Calu3 (cell line): ENCODE measurements at places on chromosomes 12 and 14. TPM values are rescaled to one million over a fixed set of nuclear protein-coding genes. Genes with fewer than 3 reads are reported as not detected.

DNA sequence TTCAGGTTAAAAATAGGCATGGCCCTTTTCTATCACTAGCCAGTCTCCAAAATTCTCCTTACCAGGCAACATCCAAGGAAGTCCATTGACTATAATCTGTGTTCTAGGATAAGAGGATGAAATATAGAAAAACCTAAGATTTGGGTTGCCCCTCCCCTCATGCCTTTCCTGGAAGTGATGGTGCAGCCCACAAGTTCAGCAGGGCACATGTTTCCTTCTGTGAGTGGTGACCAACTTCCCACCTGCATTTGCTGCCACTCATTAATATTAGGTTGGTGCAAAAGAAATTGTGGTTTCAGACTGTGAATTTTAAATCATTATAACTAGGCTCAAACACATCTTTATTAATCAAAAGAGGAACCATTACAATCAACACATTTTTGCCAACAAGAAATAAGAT lies 250.5 kb upstream of the FKBP4 start:
- H3K27me3 ChIP-seq, result no peaks in the 10 kb centered on the region
- H3K27ac ChIP-seq, result no peak overlapping the region
- no peaks in the 10 kb centered on the region for H3K36me3 ChIP-seq
- H3K4me3 ChIP-seq, result no peak overlapping the region
- DNase-seq, result no peak

GRCh38 chr12:47350062-47350408 lies 270.3 kb upstream of the AMIGO2 start:
- H3K4me1 ChIP-seq, result peaks cover 8% of the 10 kb centered on the region
- DNase-seq, result no peak
- H3K27me3 ChIP-seq, result no peaks in the 10 kb centered on the region
- H3K4me3 ChIP-seq, result no peak overlapping the region

GRCh38 chr12:52461693-52462092 lies 9.7 kb upstream of the KRT6B start:
- no peaks in the 10 kb centered on the region for H3K36me3 ChIP-seq
- peaks cover 29% of the 10 kb centered on the region for H3K27me3 ChIP-seq
- no peak overlapping the region for H3K27ac ChIP-seq
- no peaks in the 10 kb centered on the region for H3K4me1 ChIP-seq
- no peak overlapping the region for H3K4me3 ChIP-seq
- no peak for DNase-seq

- no peak overlapping the region for H3K27ac ChIP-seq
- peaks cover 6% of the 10 kb centered on the region for H3K36me3 ChIP-seq
- no peaks in the 10 kb centered on the region for H3K4me1 ChIP-seq
- no peak for DNase-seq
- H3K4me3 ChIP-seq, result no peak overlapping the region
Measured at GRCh38 chr14:104230119-104230815, 91.9 kb downstream of the KIF26A start.

GRCh38 chr12:80299976-80300375 lies 144.1 kb upstream of the PTPRQ start:
- no peaks in the 10 kb centered on the region for H3K27me3 ChIP-seq
- no peak for DNase-seq
- no peak overlapping the region for H3K27ac ChIP-seq
- no peaks in the 10 kb centered on the region for H3K36me3 ChIP-seq
- H3K4me1 ChIP-seq, result no peaks in the 10 kb centered on the region

DNA sequence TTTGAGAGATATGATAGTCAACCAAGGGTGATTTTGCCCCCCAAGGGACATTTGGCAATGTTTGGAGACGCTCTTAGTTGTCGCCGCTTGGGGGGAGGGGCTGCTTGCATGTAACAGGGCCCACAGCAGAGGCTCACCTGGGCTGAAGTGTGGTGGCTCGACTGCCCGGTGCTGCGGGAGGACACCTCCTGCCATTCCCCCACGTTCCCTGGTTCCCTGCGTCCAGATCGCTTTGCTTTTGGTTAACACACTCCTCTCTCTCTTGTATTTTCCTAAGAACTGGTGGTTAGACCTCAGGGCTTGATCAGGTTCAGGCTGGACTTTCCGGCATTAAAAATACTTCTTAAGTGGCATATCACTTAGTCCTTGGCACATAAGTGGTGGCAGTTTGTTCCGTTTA lies 18.9 kb downstream of the PPP2R5C start:
- peak overlapping the region; percentile 76 for H3K4me3 ChIP-seq
- peaks cover 14% of the 10 kb centered on the region for H3K36me3 ChIP-seq
- peaks cover 24% of the 10 kb centered on the region for H3K27me3 ChIP-seq
- no peaks in the 10 kb centered on the region for H3K4me1 ChIP-seq
- no peak overlapping the region for H3K27ac ChIP-seq

GRCh38 chr14:50008974-50009373 lies 107.4 kb downstream of the VCPKMT start:
- DNase-seq, result peak; percentile 51
- peak overlapping the region; percentile 47 for H3K4me3 ChIP-seq
- H3K27ac ChIP-seq, result peak overlapping the region; percentile 93
- peaks cover 13% of the 10 kb centered on the region for H3K36me3 ChIP-seq

DNA sequence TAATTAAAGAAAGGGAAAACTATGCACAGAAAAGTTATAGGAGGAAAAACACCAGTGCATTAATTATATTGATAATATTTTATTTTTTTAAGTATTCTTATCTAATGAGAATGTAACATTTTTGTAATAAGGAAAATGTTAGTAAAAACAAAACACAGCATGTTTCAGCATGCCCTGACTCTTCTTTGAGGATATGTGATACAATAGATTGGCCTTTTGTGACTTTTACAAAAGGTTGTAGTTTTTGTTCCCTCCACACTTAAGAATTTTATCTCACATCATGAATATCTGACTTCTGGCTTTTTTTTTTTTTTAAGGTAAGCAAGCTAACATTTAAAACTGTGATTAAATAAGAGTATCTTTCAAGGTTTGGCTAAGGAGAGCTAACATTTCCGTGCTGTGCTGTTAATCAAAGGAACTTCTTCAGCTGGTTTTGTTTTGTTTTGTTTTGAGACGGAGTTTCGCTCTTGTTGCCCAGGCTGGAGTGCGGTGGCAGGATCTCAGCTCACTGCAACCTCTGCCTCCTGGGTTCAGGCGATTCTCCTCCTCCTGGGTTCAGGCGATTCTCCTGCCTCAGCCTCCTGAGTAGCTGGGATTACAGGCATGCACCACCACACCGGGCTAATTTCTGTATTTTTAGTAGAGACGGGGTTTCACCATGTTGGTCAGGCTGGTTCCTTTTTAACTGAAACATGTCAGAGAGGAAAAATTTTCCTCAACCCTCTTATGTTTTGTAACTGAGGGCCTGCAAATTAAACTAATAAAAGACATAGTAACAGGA lies 30.8 kb upstream of the RESF1 start:
- no peak for DNase-seq
- no peaks in the 10 kb centered on the region for H3K36me3 ChIP-seq
- no peak overlapping the region for H3K27ac ChIP-seq
- H3K27me3 ChIP-seq, result no peaks in the 10 kb centered on the region

- no peak for DNase-seq
- H3K27me3 ChIP-seq, result no peaks in the 10 kb centered on the region
- H3K27ac ChIP-seq, result peak overlapping the region; percentile 75
- peaks cover 96% of the 10 kb centered on the region for H3K36me3 ChIP-seq
Measured at GRCh38 chr12:110311903-110312302, 30.9 kb downstream of the ATP2A2 start.

The LMBR1L gene
- total RNA-seq, result 23.3 and 26.4 TPM in 2 replicates

GRCh38 chr12:8507596-8507995 lies 5.7 kb upstream of the CLEC4D start:
- peaks cover 49% of the 10 kb centered on the region for H3K27me3 ChIP-seq
- DNase-seq, result no peak
- H3K36me3 ChIP-seq, result no peaks in the 10 kb centered on the region
- no peak overlapping the region for H3K4me3 ChIP-seq
- no peaks in the 10 kb centered on the region for H3K4me1 ChIP-seq
- no peak overlapping the region for H3K27ac ChIP-seq

- H3K27me3 ChIP-seq, result no peaks in the 10 kb centered on the region
- H3K4me3 ChIP-seq, result no peak overlapping the region
- H3K27ac ChIP-seq, result no peak overlapping the region
- DNase-seq, result no peak
- H3K36me3 ChIP-seq, result no peaks in the 10 kb centered on the region
Measured at GRCh38 chr12:34396006-34396860, 373.9 kb downstream of the ALG10 start.

The SLC5A8 gene
- total RNA-seq, result 0.12 TPM in 1 of 2 replicates, not detected in the other

The IFNG-AS1 gene
- total RNA-seq, result not detected in 2 replicates

GRCh38 chr12:108302016-108302402 lies 37.1 kb downstream of the CMKLR1 start:
- peaks cover 18% of the 10 kb centered on the region for H3K36me3 ChIP-seq
- peaks cover 84% of the 10 kb centered on the region for H3K4me1 ChIP-seq
- H3K27me3 ChIP-seq, result no peaks in the 10 kb centered on the region
- peak overlapping the region; percentile 19 for H3K4me3 ChIP-seq
- peak overlapping the region; percentile 74 for H3K27ac ChIP-seq
- DNase-seq, result peak; percentile 22

GRCh38 chr14:100031506-100032281 lies 33.5 kb upstream of the EVL start:
- peaks cover 40% of the 10 kb centered on the region for H3K4me1 ChIP-seq
- DNase-seq, result peak; percentile 59
- H3K4me3 ChIP-seq, result peak overlapping the region; percentile 71
- H3K27me3 ChIP-seq, result no peaks in the 10 kb centered on the region

GRCh38 chr12:77979597-77980250 lies 149.0 kb downstream of the NAV3 start:
- no peak for DNase-seq
- H3K36me3 ChIP-seq, result no peaks in the 10 kb centered on the region
- no peaks in the 10 kb centered on the region for H3K27me3 ChIP-seq
- H3K27ac ChIP-seq, result no peak overlapping the region
- no peaks in the 10 kb centered on the region for H3K4me1 ChIP-seq
- H3K4me3 ChIP-seq, result no peak overlapping the region

The HOXC10 gene
- total RNA-seq, result 0.51 and 0.71 TPM in 2 replicates

The PSMC6 gene
- 104 TPM in 2 replicates for total RNA-seq

DNA sequence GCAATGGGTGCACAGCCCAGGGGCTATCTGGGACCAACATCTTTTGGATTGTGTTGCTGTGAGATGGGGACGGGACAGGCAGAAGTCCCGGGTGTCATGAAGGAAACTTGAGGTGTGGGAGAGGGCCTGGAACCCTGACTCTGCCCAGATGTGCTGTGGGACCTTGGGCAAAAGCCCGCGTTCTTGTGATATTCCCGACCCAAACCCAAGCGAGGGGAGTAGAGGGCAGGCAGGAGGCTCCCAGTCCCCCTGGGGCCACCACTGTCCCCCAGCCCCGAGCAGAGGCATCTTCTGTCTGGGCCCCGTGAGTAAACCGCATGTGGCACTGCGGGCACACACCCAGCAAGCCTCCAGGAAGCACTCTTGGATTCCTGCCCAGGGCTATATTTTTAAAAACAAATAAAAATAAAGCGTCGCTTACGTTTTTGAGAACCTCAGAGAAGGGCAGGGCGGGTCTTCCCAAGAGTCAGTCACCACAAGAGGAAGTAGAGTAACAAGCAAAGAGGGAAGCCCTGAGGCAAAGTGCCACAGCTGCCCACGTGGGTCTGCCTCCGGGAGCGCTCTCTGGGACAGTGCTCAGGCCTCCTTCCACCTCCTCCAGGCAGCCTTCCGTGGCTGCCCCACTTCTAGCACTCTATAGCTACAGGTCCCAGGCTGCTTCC lies 39.5 kb downstream of the BEGAIN start:
- H3K4me3 ChIP-seq, result peak overlapping the region; percentile 73
- peaks cover 32% of the 10 kb centered on the region for H3K36me3 ChIP-seq
- H3K27ac ChIP-seq, result no peak overlapping the region
- H3K4me1 ChIP-seq, result no peaks in the 10 kb centered on the region
- H3K27me3 ChIP-seq, result peaks cover 13% of the 10 kb centered on the region
- peak; percentile 73 for DNase-seq

DNA sequence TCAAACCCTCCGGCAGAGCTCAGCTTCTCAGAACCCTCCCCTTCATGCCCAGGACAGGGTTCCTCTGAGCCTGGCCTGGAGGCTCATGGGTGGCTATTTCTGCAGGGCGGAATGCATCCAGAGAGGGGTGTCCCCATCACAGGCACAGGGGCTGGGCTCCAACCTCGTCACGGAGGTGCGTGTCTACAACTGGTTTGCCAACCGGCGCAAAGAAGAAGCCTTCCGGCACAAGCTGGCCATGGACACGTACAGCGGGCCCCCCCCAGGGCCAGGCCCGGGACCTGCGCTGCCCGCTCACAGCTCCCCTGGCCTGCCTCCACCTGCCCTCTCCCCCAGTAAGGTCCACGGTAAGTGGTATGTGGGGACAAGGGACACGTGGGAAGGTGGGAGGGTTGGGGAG lies 15.7 kb downstream of the HNF1A start:
- H3K36me3 ChIP-seq, result peaks cover 31% of the 10 kb centered on the region
- H3K27ac ChIP-seq, result no peak overlapping the region
- H3K4me3 ChIP-seq, result no peak overlapping the region
- DNase-seq, result no peak

The KRT82 gene
- not detected in 2 replicates for total RNA-seq

The JPH4 gene
- total RNA-seq, result not detected in 2 replicates

GRCh38 chr12:32718926-32719325 lies 36.8 kb downstream of the YARS2 start:
- H3K4me1 ChIP-seq, result no peaks in the 10 kb centered on the region
- no peak for DNase-seq
- H3K4me3 ChIP-seq, result no peak overlapping the region
- H3K27ac ChIP-seq, result no peak overlapping the region

- no peaks in the 10 kb centered on the region for H3K27me3 ChIP-seq
- DNase-seq, result peak; percentile 42
- H3K36me3 ChIP-seq, result no peaks in the 10 kb centered on the region
- H3K4me1 ChIP-seq, result peaks cover 17% of the 10 kb centered on the region
Measured at GRCh38 chr14:22472935-22473854, 115.8 kb downstream of the DAD1 start.

The PPP4R4 gene
- 0.10 and 0.78 TPM in 2 replicates for total RNA-seq

DNA sequence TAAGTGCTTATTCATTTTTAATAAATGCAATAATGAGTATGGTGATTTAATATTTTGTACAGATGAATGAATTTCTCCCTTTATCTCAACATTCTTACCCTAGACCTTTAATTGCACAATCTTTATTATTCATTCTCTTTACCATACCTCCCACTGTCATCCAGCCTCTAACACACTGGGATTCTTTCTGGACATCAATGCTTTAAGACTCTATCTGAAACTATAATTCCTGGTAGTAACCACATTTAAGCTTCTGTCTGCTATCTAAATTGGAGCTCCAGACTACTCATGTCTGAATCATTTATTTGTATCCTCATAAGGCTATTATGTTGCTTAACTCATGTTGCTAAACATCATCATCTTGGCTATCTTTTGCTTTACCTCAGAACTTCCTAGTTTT lies 270.2 kb downstream of the ALG10B start:
- H3K4me3 ChIP-seq, result no peak overlapping the region
- no peak for DNase-seq
- no peak overlapping the region for H3K27ac ChIP-seq
- H3K4me1 ChIP-seq, result no peaks in the 10 kb centered on the region

The TC2N gene
- 82.7 and 86.6 TPM in 2 replicates for total RNA-seq

DNA sequence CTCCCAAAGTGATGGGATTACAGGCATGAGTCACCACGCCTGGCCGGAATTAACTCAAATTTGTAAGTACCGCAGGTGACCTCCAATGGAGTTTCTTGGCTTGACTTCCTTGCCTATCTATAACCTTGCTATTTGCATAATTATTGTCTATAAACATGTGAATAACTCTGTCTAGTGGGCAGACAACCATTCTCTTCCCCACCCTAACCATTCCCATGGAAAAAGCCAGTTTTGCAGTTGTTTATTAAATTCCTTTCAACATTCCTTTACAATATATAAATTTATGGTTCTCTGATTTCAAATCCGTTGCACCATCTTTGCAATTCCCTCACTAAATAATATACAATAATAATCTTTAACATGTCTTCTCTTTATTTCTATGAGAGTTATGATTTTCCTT lies 61.0 kb upstream of the ZDHHC17 start:
- H3K27me3 ChIP-seq, result no peaks in the 10 kb centered on the region
- no peak overlapping the region for H3K27ac ChIP-seq
- H3K4me1 ChIP-seq, result no peaks in the 10 kb centered on the region
- DNase-seq, result no peak
- no peak overlapping the region for H3K4me3 ChIP-seq
